ENCODE measurements at places on chromosomes 11 and 22. TPM values are rescaled to one million over a fixed set of nuclear protein-coding genes. Genes with fewer than 3 reads are reported as not detected.

The CAPN5 gene
- total RNA-seq = 3.6 TPM

The HEPN1 gene
- not detected for total RNA-seq

The SPDYC gene
- total RNA-seq = not detected

The OR51I1 gene
- total RNA-seq = not detected

The OSBPL5 gene
- 27.8 TPM for total RNA-seq

The PIH1D2 gene
- 3.3 TPM for total RNA-seq

The CCDC81 gene
- 1.3 TPM for total RNA-seq

The SPINDOC gene
- 13.8 TPM for total RNA-seq
